ENCODE measurements at places on chromosomes 11 and 22. TPM values are rescaled to one million over a fixed set of nuclear protein-coding genes. Genes with fewer than 3 reads are reported as not detected.

DNA sequence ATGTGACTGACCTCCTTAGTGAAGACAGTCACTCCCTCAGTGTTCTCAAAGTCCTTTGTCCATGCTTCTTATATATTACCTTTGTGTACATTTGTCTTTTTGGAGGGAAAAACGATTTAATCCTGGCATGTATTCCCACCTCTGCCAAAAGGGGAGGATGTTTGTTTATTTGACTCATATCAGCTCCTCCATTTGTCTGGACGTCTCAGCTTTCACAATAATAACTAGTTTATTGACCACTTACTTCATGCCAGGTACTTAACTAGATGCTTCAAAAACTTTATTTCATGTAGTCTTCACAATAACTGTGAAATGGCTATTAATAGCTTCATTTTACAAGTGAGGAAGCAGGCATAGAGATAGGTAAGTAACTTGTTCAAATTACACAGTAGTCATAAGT is 5.3 kb downstream of the TBCEL start:
- no peaks in the 10 kb centered on the region for H3K36me3 ChIP-seq
- H3K27ac ChIP-seq = no peak overlapping the region
- no peaks in the 10 kb centered on the region for H3K27me3 ChIP-seq
- no peak for DNase-seq
- peaks cover 30% of the 10 kb centered on the region for H3K4me1 ChIP-seq
- H3K4me3 ChIP-seq = no peak overlapping the region

GRCh38 chr11:120527111-120527761 is 15.7 kb downstream of the GRIK4 start:
- no peak for DNase-seq
- no peaks in the 10 kb centered on the region for H3K36me3 ChIP-seq
- no peak overlapping the region for H3K27ac ChIP-seq
- H3K27me3 ChIP-seq = no peaks in the 10 kb centered on the region

DNA sequence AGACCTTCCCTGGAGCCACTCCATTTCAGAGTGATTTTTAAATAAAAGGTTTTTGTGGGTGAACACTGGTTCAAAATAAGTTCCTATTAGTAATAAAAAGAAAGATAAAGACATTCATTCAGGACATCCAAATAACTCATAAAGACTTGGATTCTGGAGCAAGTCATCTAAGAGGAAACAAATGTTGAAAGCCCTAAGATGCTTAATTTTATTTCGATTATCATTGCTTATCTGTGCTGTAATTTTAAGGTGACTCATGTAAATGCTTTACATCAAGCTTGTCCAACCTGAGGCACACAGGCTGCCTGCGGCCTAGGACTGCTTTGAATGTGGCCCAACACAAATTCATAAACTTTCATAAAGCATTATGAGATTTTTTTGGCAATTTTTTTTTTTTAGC is 34.2 kb upstream of the DBX1 start:
- H3K36me3 ChIP-seq = no peaks in the 10 kb centered on the region
- no peaks in the 10 kb centered on the region for H3K27me3 ChIP-seq
- no peak overlapping the region for H3K4me3 ChIP-seq
- DNase-seq = no peak
- no peak overlapping the region for H3K27ac ChIP-seq

CCDC117 gene
- 24.0 TPM for total RNA-seq

TMEM134 gene
- 10.2 TPM for total RNA-seq

DNA sequence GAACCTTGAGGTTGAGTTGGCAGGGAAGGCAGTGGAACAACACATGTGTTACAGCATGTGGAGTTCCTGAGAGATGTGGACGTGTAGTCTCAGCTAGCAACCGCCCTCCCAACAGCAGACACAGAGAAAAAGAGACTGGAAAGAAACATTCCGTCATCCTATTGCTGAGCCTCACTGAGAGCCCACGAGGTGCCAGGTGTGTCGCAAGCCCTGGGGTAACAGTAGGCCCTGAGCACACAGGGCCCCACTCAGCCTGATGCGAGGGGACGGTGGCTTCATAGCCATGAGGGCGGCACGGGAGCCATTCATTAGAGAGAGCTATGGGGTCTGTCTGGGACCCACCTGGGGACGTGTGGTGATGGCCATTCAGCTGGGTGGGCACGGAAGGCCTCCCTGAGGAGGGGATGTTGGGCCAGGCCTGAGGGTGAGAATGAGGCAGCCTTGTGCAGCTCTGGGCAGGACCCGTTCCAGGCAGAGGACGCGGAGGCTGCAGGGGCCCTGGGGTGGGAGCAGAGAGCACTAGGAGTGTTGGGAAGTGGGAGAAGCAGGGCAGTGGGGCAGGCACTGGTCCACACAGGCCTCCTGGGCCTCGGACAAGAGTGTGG is 26.2 kb downstream of the MPPED1 start:
- H3K4me3 ChIP-seq = no peak overlapping the region
- no peak for DNase-seq
- H3K27me3 ChIP-seq = no peaks in the 10 kb centered on the region
- no peaks in the 10 kb centered on the region for H3K36me3 ChIP-seq
- H3K4me1 ChIP-seq = peaks cover 12% of the 10 kb centered on the region
- H3K27ac ChIP-seq = no peak overlapping the region

GRCh38 chr11:130165601-130166456 is 6.2 kb downstream of the ST14 start:
- no peak for DNase-seq
- no peaks in the 10 kb centered on the region for H3K36me3 ChIP-seq
- H3K4me3 ChIP-seq = no peak overlapping the region
- H3K27me3 ChIP-seq = no peaks in the 10 kb centered on the region
- H3K27ac ChIP-seq = no peak overlapping the region

- no peaks in the 10 kb centered on the region for H3K4me1 ChIP-seq
- H3K36me3 ChIP-seq = no peaks in the 10 kb centered on the region
- H3K4me3 ChIP-seq = no peak overlapping the region
- H3K27ac ChIP-seq = peak overlapping the region; percentile 92
Observed at GRCh38 chr11:75352588-75353206, 1.2 kb upstream of the ARRB1 start.

- no peak for DNase-seq
- H3K4me3 ChIP-seq = no peak overlapping the region
- no peaks in the 10 kb centered on the region for H3K4me1 ChIP-seq
- no peaks in the 10 kb centered on the region for H3K27me3 ChIP-seq
- no peak overlapping the region for H3K27ac ChIP-seq
Observed at GRCh38 chr11:123493349-123494063, 63.4 kb downstream of the GRAMD1B start.

DNA sequence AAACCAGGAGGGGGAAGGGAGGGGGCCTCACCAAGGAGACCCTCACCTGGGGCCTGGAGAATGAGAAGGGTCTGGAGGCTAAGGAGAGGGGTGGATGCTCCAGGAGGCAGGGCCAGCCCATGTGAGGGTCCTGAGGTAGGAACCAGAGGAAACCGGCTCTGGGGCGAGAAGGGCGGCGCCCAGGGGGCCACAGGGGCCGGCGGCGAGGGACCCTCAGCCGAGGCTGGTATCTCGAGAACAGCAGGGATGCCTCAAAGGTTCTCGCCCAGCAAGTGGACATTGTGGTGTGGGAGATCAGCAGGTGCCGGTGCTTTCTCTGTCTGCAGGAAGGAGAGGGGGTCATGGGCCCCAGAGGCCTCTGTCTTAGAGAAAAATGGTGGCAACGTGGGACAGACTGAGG is 47.9 kb downstream of the CDKN1C start:
- H3K4me1 ChIP-seq = no peaks in the 10 kb centered on the region
- no peak overlapping the region for H3K4me3 ChIP-seq
- no peak for DNase-seq
- no peaks in the 10 kb centered on the region for H3K27me3 ChIP-seq
- no peaks in the 10 kb centered on the region for H3K36me3 ChIP-seq
- H3K27ac ChIP-seq = no peak overlapping the region

MRGPRX4 gene
- total RNA-seq = not detected

- H3K27ac ChIP-seq = no peak overlapping the region
- H3K4me1 ChIP-seq = no peaks in the 10 kb centered on the region
- H3K4me3 ChIP-seq = no peak overlapping the region
- no peaks in the 10 kb centered on the region for H3K36me3 ChIP-seq
- no peak for DNase-seq
- H3K27me3 ChIP-seq = no peaks in the 10 kb centered on the region
Observed at GRCh38 chr11:123238297-123238696, 43.2 kb upstream of the CLMP start.

- H3K4me1 ChIP-seq = no peaks in the 10 kb centered on the region
- H3K27ac ChIP-seq = no peak overlapping the region
- no peak overlapping the region for H3K4me3 ChIP-seq
- H3K27me3 ChIP-seq = no peaks in the 10 kb centered on the region
Observed at GRCh38 chr11:8828580-8829361, 82.2 kb upstream of the AKIP1 start.

All from liver (tissue), 10 donors.